ENCODE measurements at places on chromosomes 12 and 14.

DNA sequence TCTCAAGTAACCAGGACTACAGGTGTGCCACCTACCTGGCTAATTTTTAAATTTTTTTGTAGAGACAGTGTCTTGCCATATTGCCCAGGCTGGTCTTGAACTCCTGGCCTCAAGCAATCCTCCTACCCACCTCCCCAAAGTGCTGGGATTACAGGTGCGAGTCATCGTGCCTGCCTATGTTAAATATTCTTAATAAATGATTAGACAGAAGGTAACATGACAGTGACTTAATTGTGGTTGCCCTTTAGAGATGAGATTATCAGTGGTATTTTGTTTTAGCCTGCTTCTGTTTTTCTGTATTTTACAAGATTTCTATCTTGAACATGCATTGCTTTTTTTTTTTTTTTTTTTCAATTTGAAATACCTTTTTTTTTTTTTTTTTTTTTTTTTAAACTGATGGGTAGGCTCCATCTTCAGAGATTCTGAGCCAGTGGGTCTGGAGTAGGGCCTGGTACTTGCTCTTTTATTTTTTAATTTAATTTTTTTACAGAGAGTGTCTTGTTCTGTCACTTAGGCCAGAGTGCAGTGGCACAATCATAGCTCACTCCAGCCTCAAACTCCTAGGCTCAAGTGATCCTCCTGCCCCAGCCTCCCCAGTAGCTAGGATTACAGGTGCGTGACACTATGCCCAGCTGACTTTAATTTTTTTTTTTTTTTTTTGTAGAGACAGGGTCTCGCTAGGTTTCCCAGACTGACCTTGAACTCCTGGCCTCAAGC, 88.4 kb downstream of the BORCS5 start:
- no peak for DNase-seq

- no peak for DNase-seq
Observed at GRCh38 chr12:131499864-131500190, 211.1 kb upstream of the SFSWAP start.

DNA sequence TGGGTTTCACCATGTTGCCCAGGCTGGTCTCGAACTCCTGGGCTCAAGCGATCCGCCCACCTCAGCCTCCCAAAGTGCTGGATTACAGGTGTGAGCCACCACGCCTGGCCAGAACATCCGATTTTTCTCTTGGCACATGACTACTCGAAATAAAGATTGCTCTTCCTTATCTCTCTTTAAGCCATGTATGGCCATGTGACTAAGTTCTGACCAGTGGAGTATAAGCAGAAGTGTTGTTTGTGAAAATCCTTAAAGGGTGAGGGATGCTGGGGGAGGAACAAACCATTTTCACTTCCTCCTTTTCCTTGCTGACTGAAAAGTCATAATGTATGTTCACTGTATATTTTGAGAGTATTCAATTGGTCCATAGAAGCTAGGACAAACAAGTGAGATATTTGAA, 50.7 kb upstream of the ATF7IP start:
- DNase-seq: no peak

- no peak for DNase-seq
Observed at GRCh38 chr12:56198836-56199235, 9.6 kb upstream of the SMARCC2 start.

DNA sequence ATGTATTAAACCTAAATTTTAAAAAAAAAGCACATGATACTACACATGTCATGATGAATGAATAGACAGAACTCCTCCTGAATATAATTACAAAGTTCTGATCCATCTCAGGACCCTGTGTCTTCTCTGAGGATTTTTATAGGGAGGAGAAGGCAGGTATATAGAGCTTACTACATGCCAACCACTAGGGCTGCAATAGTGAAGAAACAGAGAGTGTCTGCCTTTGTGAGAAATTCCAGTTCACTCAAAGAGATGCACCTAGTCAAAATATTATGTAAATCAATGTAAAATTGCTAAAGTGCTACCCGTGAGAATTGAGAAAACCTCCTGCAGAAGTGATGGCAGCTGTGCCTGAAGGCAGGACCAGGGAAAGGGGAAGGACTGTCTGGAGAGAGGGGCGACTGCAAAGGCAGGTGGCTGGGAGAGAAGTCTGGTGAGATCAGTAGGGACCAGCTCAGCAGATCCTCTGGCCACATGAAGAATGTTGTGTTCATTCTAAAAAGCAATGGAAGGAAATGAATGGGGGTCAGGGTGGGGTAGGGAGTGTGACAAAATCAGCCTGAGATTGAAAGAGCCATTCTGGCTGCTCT, 15.1 kb downstream of the ABHD4 start:
- no peak for DNase-seq

DNA sequence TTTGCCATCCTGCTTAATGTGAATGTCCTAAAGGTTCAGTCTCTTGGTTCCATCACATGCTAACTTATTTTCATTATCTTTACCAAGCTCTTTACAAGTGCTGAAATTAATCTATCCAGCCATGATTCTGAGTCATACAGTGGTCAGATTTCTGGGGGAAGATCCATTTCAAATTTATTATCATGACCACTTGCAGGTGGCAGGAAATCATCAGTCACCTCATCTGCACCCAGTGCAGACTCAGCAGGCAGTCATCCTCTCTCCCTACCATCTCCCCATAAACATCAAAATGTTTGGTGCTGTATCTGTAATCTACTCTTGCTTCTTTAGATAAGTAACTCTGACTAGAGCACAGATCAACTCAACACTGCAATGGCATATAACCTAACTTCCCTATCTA, 23.5 kb downstream of the ATG14 start:
- no peak for DNase-seq

DNA sequence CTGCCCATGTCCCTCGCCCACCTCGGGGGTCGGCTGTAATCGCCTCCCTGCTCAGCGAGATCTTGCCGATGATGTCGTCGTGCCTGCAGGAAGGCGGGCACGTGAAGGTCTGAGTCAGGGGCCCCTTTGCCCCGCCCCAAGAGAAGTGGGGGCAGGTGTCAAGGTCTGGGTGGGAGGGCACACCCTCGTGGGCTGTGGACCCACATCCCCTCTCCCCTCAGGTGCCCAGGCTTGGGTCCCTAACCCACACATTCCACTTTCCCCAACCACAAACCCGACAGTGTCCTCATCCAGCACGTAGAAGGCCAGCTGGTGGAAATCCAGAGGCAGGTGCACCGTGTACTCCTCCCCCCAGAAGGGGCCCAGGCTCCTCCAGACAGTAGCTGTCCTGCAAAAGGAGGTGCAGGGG, 7.8 kb downstream of the RASAL1 start:
- DNase-seq: no peak

- DNase-seq: no peak
Observed at GRCh38 chr14:37466003-37466622, 128.9 kb downstream of the FOXA1 start.

- no peak for DNase-seq
Observed at GRCh38 chr12:68080577-68080976, 79.0 kb downstream of the IFNG start.

DNA sequence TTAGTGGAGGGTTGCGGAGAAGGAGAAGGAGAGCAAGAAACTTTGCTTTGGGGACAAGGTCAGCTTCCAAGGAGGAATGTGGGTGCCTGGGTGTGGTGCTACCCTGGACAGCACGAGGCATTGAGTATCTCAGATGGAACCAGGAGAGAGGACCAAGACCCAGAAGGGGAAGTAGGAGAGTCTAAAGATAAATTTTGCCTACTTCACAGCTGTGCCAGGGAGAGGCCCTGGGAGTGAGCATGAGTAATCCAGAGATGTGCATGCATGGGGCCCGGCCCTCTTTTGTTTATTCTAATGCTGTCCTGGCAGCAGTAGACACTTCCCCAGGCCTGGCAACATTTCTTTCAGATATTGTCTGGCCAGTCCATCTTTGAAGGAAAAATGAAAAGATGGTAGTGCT, 49.5 kb upstream of the GNPNAT1 start:
- no peak for DNase-seq

Data from COR-L47 (cell line).